ENCODE measurements at places on chromosomes 13 and 19.

- peak; percentile 39 for DNase-seq
Observed at GRCh38 chr19:5686647-5687359, 3.3 kb upstream of the RPL36 start.

DNA sequence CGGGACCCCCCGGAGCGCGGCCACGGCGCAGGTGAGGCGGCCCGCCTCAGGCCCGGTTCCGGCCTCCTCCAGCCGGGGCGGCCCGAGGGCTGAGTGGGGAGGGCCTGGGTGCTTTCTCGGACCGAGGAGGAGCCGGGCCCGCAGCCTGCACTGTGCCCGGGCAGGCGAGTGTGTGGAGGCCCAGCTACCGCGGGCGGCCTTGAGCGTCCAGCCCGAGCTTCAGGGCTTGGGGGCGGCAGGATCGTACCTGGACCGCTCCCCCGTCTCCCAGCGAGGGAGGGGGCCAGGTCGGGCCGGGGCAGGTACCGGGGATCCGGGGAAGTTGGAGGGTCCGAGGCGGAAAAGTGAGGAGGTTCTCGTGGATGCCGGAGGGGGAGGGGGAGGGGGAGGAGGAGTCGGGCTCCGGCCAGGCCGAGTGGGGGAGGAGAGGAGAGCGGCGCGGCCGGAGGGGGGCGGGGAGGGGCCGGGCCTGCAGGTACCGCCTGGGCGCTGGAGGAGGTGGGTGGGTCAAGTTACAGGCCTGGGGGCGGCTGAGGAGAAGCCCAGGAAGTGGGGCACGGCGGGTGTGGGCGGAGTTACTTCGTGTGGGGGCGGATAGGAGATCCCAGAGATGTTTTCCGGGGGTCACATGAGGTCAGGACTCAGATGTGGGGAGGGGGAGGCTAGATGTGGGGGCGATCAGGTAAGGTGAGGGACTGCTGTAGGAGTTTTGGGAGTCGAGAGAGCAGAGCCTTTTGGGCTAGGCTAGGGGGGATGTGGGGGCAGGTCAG is 545 bp downstream of the NACC1 start:
- DNase-seq = no peak

DNA sequence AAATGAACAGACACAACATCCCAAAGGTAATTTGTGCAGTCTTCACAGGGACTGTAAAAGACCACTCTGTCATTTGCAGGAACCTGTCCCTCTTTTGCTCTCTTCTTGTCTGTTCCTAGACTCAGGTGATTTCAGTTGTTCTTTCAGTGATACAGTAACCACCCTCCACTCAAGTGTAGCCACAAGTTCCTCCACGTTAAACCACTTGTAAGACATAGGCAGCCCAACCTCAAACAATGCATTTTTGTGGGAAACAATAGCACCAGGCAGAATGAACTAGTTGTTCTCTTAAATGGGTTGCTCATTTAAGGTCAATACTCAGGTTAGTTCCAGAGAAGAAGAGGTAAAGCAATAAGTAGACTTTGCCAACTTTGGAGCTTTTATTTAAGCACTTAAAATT is 359.4 kb downstream of the MZT1 start:
- no peak for DNase-seq

DNA sequence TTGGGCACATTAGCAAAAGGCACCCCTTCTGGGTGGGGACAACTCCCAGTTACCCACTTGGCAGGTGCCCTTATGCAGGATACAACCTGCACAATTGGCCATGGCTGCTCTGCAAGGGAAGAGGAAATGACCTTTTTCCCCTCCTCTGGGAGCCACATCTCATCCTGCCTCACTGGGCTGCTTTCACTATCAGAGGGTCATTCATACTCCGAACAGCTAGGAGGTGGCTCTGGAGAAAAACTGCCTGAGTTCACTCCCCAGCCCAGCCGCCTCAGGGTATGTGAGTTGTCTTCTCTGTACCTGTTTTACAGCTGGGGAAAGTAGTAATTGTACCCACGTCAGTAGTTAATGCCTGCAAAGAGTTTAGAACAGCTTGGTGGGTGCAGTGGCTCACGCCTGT is 7.1 kb upstream of the ACTN4 start:
- no peak for DNase-seq

DNA sequence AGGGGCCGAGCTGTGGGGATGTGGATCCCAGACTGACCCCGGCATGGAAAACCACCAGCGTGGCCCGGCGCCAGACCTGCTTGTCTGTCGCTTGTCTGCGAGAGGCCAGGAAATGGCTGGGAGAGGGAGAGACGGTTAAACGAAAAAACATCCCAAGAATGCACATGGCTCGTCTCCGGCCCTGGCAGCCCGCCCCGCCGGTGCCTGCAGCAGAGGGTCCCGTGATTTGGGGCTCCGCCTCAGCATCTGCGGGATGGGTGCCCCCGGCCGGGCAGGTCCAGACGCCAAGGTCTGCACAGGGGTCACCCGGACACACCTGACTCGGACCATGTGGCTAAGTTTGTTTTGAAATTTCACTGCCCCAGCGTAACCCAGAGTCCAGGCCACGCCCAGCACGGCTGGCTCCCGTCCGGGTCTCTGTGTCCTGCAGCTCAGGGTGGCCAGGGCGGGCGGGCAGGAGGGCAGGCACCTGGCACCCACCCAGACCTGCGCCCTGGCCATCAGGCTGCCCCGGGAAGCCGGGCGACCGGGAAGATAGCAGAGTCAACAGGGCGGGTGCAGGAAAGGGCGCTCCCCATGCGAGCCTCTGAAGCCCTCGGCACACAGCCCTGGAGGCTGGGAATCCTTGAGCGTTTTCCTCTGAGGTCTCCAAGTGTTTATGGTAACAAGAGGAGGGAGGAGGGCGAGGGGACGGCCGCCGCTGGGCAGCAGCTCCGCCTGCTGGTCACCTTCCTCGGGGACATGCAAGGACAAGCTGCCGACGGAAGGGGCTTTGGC is 103.2 kb downstream of the GADD45B start:
- peak; percentile 75 for DNase-seq

DNA sequence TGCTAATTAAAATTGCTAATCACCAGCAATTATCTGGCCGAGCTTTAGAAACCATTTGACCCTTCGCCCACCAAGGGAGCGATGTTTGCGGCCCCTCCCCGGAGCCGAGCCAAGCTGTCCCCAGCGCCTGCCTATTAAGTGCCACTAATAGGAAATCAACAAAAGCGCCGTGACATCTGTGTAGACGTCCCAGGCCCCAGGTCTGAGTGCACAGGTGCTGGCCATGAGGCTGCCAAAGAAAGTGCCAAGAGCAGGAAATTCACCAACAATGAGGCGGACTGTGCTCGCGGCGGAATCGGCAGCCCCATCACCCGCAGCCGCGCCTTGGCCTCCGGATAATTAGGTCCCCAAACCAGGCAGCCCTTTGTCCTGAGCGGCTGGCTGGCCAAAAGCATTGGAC is 44.5 kb upstream of the SPACA7 start:
- DNase-seq = no peak

DNA sequence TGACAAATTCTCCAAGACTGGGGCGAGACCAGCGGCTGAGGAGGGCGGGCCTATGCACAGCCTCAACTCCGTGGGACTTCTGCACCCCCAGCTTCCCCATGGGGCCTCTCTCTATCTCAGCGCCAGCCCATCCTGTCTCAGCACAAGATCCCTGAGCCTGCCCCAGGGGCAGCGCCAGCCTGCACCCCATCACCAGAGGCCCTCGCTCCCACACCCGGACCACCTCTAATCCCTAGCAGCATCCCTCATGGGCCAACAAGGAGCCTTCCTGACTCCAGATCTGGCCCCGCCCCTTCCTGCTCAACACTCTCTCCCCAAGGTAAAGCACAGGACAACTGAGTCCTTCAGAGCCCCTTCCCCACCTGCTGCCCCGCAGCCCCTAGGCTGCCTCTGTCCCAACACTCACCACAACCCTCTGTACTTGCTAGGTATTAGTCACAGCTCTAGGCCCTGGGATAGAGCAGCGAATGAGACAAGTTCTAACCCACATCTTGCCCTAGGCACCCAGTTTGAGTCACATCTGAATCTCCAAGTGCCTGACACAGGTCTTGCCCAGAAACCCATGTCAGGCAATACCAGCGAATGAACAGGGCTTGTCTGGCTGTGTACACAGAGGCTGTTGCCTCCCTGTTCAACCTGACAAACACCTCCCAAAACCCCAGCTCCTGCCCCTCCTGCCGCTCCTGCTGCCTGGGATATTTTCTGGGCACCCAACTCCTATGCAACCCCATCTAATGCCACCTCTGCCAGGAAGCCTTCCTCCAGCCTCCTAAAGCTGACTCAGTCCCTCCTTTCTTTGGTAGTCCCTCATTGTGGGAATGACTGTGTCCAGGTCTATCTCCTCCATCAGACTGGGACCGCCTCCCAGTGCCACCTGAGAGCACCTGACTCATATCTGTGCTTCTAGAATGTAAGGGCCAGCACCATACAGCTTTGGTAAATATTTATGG is 18.6 kb downstream of the GRIK5 start:
- DNase-seq = no peak

DNA sequence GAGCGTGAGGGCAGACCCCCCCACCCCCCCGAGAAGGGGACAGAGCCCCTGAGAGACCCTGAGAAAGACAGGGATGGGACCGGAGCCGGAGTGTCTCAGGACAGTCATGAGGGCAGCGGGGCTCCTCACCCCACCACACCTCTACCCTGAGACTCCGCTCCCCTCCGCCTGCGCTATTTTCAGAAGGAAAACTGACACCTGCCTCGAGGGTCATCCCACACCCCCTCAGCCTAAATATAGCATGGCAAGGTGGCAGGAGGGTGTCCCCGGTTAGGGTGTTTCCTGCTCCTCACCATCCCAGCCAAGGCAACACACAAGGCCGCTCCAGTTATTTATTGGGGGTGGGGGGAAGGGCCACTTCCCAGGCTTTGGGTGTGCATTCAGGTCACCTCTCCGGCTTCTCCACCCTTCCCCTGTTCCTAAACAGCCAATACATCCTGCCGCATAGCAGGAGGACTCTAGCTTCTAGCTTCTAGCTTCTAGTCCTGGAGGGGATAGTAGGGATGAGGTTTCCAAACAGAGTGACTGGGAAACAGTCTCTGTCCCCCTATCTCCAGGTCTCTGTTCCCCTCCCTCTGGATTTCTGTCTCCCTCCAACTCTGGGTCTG is 1.4 kb upstream of the NTF4 start:
- no peak for DNase-seq

DNA sequence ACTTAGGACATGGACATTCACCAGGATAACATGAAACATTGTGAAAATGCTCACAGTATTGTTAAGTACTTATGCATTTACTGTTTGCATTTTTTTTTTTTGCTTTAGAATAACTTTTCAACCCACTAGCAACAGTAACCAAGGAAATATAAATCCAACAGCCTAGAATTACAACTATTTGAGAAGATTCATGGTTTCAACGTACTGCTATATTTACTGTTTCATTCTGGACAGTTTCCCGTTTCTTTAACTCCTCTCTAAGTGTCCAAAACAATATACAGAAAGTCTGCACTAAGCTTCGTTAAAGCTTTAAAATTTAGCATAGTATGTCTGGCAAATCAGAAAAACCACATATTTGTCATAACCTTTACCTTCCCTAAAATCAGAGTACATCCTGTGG is 2.7 kb downstream of the SMAD9 start:
- DNase-seq = no peak

- peak; percentile 75 for DNase-seq
Observed at GRCh38 chr19:15283141-15283883, 49.0 kb downstream of the BRD4 start.

- DNase-seq = no peak
Observed at GRCh38 chr19:53912653-53913052, 3.6 kb downstream of the CACNG7 start.
